NCI-H1417 (cell line): ENCODE measurements at places on chromosomes 2 and 18.
A peak's percentile ranks its signal among the peaks of the same experiment; 100 is the strongest.

DNA sequence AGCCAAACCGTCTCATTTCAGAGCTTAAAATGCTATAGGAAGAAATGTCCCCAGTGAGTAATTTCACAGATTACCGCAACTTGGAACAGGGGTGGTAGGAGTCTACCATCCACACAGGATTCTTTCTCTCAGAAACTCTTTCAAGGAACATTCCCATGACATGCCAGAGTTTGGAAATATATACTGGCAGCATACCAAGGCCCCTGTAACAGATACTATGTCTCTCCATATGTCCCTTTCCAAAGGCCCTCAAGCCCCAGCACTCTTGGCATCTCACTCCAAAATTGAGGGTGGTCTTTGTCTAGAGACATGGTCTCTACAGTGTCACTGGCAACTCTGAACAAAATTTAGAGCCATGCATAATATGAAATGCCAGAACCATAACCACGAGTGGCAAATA, 11.0 kb downstream of the FIGLA start:
- no peak for DNase-seq

DNA sequence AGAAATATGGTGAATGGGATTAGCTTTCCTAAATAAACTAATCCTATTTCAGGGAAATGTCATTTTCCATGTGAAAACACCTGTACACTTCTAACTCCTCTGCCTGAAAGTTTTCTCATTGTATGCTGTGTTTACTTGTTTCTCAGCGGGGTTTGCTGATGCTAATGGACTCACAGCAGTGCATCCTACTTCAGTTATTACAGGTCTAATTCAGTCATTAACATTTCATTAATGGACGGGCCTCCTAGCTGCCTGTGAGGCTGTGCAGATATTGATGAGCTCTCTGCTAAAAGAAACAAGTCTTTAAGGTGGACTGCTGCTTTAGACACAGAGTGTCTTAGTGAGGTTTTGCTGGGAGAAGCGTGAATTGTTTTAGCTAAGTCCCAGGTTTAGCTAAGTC, 1342.0 kb upstream of the ZEB2 start:
- DNase-seq: peak; percentile 85

DNA sequence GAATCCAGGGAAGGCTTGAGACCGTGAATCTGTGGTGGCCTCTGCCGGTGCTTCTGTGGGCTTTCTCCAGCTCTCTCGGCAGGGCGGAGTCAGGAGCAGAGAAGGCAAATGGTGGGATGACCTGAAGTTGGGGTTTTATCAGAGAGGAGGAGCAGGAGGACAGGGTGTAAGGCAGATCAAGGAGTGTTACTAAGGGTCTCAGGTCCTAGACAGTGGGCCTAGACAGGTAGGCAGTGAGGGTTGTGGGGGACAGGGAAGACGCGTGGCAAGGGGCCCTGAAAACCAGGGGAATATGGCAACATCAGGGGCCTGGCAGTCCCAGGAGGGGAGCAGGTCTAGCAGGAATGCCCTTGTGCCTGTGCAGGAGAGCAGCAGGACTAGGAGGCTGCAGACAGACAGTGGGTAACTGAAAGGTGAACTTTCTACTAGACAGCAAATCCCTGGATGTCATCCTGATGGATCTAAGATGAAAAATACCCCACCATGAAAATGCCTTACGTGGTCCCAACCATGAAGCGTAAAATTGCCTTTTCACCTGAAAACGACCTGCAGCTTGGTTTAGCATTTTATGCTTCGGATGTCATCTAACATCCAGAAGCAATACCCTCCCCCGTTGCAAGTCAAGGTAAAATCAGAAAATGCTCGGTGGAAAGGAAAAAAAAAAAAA, 42.1 kb downstream of the SRSF7 start:
- no peak for DNase-seq

DNA sequence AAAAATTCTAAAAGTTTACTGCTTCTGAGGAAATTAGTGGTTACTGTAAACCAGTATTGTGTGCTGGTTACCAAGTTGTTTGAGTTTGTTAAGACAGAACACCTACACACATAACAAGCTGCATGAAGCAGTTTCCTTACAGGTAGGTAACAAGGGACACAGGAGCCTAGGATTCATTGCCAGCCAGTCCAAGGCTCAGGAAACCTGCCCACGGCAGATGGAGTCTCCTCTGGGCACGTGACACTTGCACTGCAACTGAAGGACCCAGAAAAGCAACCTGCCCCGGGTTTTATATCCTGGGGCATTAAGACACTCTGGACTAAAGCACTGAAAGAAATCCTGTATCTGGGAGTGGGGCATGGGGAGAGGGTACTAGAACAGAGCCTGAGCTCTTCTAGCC, 639.3 kb downstream of the ADCYAP1 start:
- DNase-seq: no peak

DNA sequence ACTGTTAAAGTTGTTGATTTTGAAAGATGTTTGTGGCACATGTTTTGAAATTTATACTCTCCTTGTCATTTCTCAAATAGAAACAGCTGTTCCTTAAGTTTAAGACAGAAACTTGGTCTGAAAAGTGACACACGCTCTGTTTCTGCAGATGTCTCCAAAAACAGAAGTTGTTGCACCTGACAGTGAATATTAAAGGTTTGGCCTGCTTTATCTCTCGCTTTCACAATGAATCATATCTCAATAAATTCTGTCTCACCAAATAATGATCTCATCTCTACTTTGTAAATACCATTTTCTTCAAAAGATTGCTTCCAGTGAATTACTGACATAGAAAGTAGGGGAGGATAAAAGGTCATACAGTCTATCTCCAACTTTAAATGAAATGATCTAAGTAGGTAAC, 294.9 kb upstream of the SYT4 start:
- no peak for DNase-seq

DNA sequence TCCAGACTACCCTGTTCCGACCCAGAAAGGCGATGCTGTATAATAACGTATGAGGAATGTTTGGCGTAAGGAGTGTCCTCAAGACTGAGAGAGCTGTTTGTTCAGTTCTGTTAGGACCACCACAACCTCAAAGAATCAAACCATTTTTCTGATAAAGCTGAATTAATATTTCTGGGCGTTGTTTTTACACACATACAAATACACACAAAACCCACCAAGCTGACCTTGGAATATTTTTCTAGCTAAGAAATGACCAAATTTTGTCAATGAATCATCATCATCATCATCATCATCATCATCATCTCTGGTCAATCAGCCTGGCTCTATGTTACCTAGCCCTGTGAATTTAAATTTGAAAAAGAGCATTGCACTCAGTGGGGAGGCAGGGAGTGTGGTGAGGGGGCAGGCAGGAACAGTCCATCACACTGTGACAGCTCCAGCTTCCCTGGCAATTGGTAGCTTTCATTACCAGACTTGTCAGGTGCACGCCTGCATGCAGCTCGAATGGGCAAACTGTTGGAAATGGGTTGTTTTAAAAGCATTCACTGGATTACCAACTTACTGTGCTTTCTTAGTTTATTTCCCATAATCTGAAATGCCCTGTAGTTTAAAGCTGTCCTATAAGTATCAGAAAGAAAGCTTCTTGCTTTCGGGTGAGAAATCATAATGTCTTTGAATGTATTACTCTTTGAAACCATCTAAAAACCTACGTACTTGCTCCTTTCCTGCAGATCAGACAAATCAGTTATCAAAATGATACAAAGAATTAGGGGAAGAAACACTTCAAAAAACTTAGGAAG, 6.9 kb upstream of the POU3F3 start:
- DNase-seq: no peak

DNA sequence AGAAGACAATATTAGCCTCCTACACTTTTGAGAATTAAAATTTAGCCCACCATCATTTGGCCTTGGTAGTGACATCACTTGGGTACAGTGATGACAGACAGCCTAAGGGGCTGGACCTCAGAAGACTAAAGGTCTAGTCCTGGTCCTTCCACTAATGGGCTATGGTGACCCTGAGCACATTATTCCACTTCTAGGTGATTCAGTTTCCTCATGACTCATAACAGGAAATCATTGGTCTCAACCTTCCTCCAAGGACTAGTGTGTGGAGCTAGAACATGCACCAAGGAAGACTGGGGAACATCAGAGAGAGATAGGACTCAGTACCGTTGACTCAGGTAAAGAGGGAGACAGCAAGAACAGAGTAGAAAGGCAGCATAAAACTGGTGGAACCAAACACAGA, 64.0 kb downstream of the TFCP2L1 start:
- DNase-seq: no peak

GRCh38 chr2:238466243-238466756, 39.6 kb downstream of the ASB1 start:
- DNase-seq: no peak

DNA sequence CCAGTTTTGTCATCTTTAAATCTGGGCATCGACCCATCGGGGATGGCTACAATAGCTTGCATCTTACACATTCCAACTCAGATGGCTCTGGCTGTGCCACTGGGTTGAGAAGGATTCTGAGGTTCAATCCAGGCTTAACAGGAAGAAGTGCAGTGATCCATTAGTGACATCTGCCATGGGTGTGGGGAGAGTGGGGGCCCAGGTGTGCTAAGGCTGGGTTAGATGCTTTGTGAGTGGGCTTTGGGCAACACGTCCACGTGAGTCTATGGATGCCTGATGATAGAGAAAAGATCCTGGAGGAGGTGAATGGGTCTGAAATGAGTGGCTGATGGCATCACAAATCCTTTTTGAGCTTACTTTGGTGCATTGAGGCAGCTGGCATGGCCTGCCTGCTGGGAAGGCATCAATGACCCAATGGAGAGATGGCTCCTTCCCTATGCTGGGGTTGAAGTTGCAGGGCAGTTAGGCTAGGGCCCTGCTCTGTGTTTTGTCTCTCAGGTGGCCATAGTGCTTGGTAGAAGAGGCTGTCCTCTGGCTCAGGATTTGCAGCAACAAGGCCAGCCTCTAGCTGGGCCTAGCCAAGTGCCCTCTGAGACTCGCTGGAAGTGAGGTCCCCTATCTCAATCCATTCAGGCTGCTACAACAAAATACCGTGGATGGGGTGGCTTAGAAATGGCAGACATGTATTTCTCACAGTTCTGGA, 56.7 kb downstream of the HS1BP3 start:
- DNase-seq: no peak

DNA sequence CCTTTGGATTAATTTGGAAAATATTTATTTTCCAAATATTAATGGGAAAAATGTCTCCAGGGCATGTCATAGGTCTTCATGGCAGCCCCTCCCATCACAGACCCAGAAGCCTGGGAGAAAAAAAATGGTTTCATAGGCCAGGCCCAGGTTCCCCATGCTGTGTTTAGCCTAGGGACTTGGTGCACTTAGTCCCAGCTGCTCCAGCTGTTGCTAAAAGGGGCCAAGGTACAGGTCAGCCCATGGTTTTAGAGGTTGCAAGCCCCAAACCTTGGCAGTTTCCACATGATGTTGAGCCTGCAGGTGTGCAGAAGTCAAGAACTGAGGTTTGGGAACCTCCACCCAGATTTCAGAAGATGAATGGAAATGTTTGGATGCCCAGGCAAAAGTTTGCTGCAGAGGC, 309.6 kb downstream of the SOCS6 start:
- DNase-seq: no peak

DNA sequence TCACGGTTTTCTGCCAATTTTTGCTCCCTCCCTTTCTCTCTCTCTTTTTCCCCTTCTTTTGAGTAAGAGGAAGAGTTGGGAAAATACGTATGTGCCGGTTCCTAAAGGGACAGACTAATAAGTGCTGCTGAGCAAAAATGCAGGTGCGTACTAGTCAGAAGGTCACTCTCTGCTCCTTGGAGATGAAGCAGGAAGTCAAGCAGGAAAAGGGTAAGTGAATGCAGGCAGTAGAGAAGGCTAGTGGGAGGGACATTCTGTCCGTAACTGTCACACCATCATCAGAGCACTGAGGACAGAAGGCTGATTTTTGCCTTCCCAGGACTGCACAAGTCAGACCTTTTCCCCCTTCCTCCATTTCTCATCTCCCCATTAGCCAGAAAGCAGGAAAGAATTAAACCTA, 105.7 kb downstream of the CDH2 start:
- no peak for DNase-seq

- DNase-seq: no peak
These were observed 60.7 kb downstream of the SPATS2L start for GRCh38 chr2:200367155-200367554.

DNA sequence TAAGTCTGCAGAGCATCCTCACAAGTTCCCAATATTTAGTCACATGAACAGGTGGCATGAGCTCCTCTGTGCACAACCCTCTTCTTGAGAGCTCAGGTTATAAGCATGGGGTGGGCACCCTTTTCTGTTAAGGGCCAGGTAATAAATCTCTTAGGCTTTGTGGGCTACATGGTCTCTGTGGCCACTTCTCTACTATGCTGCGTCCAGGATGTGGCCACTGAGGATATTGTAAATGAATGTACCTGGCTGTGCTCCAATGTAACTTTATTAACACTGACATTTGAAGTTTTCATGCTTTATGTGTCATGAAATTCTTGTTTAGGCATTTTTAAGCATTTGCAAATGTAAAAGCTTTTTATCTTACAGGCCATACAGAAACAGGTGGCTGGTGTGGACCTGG, 116.8 kb upstream of the ST6GAL2 start:
- DNase-seq: no peak

DNA sequence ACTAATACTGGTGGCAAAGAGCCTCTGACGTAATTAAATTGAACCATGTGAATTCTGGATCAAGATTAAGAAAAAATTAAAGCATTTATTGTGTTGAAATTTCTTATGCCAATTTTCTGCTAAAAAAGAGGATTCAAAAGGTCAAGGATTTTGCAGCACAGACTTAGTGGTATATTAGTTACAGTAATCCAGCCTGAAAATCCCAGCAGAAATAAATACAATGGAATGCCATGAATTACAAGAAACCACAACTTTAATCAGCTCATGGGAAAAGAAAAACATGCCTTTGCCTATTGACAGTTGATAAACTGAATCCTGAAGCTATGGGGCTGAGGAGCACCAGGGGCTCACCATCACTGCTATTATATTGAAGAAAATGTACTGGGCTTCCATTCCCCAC, 114.8 kb upstream of the SATB2 start:
- no peak for DNase-seq

DNA sequence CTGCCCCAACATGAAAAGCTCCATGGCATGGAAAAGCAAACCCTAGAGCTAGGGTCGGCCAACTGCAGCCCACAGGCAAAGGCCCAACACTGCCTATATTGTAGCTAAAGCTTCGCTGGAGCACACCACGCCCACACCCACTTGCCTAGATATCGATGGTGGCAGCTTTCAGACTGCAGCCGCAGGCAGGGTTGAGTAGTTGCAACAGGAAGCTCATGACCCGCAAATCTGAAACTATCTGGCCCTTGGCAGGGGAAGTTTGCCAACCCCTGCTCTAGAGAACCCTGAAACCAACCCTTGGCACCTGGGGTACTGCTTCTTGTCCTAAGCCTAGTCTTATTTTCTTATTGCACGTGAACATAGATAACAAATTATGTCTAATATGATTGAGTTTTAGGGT, 250.0 kb downstream of the SOX11 start:
- no peak for DNase-seq

- no peak for DNase-seq
These were observed 41.7 kb downstream of the SUMO1 start for GRCh38 chr2:202196727-202197126.

DNA sequence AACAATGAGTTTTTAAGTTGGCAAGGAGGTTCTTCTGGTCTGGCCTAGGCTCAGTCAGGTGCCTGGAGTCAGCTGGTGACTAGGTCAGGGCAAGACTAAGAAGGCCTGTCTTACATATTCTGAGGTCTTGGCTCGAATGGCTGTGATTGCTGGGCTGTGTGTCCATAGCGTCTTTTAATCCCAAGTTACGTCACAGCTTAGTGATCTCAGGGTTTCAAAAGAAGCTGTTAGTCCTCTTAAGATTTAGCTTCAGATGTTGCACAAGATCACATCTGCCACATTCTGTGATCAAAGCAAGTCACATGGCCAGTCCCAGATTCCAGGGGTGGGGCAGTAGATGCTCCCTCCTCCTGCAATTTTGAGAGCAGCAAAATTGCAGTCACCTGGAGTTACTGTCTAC, 61.3 kb downstream of the PKP4 start:
- DNase-seq: no peak
